Lower lobe of right lung (tissue), 2 donors: ENCODE measurements at places on chromosomes 12 and 14.

- no peak for DNase-seq
Measured at GRCh38 chr12:45227316-45228067, 11.6 kb downstream of the ANO6 start.

GRCh38 chr12:85530456-85530855, 250.4 kb downstream of the ALX1 start:
- no peak for DNase-seq

DNA sequence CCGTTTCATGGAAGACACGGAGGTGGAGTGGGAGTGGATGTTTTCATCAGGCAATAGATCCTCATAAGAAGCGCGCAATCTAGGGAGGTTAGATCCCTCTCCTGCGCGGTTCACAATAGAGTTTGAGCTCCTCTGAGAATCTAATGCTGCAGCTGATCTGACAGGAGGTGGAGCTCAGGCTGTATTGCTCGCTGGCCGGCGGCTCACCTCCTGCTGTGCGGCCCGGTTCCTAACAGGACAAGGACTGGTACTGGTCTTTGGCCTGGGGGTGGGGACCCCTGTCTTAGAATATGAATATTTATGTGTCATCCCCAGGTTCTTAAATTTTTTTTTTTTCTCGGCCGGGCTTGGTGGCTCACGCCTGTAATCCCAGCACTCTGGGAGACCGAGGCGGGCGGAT, 36.7 kb downstream of the PRICKLE1 start:
- DNase-seq: no peak

DNA sequence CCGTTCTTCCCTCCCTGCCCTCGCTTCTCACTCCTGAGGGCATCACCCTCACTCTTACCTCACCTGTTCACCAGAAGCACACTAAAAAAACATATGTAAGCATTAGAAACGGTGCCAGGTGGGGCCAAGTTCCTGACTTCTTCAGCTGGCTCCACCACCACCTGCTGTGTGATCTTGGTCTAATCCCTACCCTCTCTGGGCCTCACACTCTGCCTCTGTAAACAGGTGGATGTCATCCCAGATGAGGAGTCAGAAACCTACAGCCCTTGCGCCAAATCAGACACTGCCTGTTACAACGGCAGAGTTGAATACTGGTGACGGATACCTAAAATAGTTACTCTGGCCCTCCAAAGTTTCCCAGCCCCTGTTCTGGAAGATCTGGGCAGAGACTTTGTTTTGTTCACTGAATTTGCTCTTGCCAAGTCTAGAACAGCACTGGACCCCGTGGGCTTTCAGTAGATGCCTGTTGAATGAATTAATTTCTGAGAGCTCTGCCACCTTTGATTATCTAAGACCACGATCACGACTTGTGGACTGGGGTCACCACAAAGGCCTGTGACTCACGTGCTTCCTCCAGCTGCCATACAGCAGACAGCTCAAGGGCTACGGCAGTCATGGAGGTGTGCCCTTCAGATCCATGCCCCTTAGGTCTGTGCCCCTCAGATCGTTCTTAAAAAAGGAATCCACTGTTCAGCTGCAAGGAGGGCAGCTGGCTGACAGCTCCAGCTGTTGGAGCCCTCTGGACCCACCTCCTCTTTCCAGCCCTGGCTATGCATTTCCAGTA, 71.9 kb downstream of the GSC start:
- DNase-seq: no peak

DNA sequence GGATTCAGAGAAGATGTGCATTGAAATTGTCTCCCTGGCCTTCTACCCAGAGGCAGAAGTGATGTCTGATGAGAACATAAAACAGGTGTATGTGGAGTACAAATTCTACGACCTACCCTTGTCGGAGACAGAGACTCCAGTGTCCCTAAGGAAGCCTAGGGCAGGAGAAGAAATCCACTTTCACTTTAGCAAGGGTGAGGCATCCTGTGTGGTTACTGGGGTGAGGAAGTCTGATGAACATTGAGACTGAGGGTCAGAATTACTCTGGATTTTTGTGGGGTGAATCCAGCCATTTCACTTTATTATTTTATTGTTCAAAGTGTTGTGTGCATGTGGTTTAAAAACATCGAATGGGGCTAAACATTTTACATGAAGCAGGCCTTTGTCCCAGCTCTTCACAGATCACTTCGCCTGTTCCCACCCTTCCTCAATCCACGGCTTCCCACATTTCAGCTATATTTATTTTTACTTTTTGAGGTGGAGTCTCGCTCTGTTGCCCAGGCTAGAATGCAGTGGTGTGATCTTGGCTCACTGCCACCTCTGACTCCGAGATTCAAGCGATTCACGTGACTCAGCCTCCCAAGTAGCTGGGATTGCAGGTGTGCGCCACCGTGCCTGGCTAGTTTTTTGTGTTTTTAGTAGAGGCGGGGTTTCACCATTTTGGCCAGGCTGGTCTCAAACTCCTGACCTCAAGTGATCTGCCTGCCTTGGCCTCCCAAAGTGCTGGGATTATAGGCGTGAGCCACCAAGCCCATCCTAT, 40.6 kb downstream of the SUPT16H start:
- DNase-seq: no peak

GRCh38 chr12:97640826-97641225, 178.2 kb downstream of the RMST start:
- no peak for DNase-seq

DNA sequence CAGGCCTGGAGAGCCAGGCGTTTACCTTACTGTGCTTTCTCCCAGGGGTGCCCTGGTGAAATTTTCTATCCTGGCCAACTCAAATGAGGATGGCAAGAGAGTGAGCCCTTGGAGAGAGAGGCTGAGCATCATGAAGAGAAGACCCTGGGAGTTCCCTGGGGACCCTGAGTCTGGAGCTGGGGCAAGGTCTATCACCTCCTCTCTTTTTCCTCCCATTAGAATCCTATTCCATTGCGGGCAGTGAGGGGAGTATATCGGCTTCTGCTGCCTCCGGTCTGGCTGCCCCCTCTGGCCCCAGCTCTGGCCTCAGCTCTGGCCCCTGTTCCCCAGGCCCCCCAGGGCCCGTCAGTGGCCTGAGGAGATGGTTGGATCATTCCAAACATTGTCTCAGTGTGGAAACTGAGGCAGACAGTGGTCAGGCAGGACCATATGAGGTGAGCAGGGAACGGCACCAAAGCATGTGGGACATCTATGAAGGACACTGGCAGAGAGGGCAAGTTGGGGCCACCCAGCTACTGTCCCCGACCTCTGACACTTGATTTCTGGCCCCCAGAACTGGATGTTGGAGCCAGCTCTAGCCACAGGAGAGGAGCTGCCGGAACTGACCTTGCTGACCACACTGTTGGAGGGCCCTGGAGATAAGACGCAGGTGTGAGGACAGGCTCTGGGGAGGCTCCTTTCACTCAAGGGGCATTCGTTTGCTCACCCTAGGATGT, 1.6 kb downstream of the ARHGEF25 start:
- no peak for DNase-seq

DNA sequence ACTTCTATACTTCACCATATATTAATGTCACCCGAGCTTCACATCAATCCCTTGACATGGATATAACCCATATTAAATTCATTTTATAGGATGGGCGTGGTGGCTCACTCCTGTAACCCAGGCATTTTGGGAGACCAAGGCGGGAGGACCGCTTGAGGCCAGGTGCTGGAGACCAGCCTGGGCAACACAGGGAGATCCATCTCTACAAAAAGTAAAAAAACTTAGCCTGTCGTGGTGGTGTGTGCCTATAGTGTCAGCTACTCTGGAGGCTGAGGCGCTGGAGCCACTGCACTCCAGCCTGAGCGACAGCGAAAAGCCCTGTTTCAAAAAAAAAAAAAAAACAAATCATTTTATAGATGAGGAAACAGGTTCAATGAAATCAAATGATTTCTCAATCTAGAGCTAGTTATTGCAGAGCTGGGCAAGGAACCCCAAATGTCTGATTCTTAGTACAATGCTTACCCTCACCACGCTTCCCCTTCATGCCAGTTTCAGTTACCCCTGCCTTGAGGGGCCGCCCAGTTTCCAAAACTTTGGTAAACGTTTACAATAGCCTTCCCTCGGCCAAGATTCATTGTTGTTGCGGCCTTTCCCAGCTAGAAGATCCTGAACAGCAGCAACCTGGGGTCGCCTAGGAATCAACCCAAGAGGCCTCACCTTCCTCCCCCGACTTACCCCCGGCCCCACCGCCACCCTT, 751 bp downstream of the PSMB5 start:
- no peak for DNase-seq

DNA sequence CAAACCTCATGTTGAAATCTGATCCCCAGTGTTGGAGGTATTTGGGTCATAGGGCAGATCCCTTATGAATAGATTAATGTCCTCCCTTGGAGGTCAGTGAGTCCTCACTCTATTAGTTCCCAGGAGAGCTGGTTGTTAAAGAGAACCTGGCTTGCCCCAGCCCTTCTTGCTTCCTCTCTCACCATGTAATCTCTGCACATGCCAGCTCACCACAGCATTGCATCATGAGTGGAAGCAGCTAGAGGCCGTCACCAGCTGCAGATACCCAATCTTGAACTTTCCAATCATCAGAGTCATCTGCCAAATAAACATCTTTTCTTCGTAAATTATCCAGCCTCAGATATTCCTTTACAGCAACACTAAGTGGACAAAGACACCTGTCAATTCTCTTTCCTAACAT, 161.8 kb upstream of the IGF1 start:
- no peak for DNase-seq
